ENCODE measurements at places on chromosomes 6 and 20. TPM values are rescaled to one million over a fixed set of nuclear protein-coding genes. Genes with fewer than 3 reads are reported as not detected.

The CLIC5 gene
- 150 TPM for total RNA-seq

The CST9 gene
- not detected for total RNA-seq

The GLO1 gene
- total RNA-seq = 87.5 TPM

The ABRACL gene
- 8.0 TPM for total RNA-seq

The DNAH8 gene
- not detected for total RNA-seq

The MACROD2 gene
- 2.3 TPM for total RNA-seq

The LST1 gene
- total RNA-seq = 11.1 TPM

The SAMD5 gene
- total RNA-seq = 1.9 TPM

The TTK gene
- not detected for total RNA-seq

The LBP gene
- total RNA-seq = 0.42 TPM

The TREML1 gene
- total RNA-seq = not detected

The SLC16A10 gene
- total RNA-seq = 5.0 TPM

The PRRT1 gene
- total RNA-seq = 1.5 TPM

The C20orf204 gene
- 0.53 TPM for total RNA-seq

The TRIM31 gene
- not detected for total RNA-seq

The EFCAB8 gene
- total RNA-seq = not detected

The NFATC2 gene
- total RNA-seq = 8.2 TPM

The RIPPLY2 gene
- not detected for total RNA-seq

The HLA-DPA1 gene
- 49.5 TPM for total RNA-seq

The SLC13A3 gene
- 0.35 TPM for total RNA-seq

The ZNF391 gene
- total RNA-seq = 2.9 TPM

The BANF2 gene
- total RNA-seq = not detected

The GSTA2 gene
- not detected for total RNA-seq

The EBF4 gene
- total RNA-seq = 10.5 TPM

The OR2J3 gene
- total RNA-seq = not detected

The WASF1 gene
- total RNA-seq = 3.6 TPM

The TGM2 gene
- total RNA-seq = 1,731 TPM

The CFB gene
- total RNA-seq = 28.7 TPM

The PLCB4 gene
- total RNA-seq = 22.8 TPM

The SLC22A1 gene
- 0.63 TPM for total RNA-seq

The RAD21L1 gene
- not detected for total RNA-seq

The FOXA2 gene
- total RNA-seq = not detected

The L3MBTL3 gene
- 4.1 TPM for total RNA-seq

The CST5 gene
- not detected for total RNA-seq

The ENPP3 gene
- 0.40 TPM for total RNA-seq

The FARS2 gene
- total RNA-seq = 16.7 TPM

The METTL24 gene
- 4.2 TPM for total RNA-seq

The PXDC1 gene
- 18.9 TPM for total RNA-seq

The TGM3 gene
- total RNA-seq = not detected

The PROKR2 gene
- total RNA-seq = not detected

The EPM2A gene
- 42.3 TPM for total RNA-seq

The SLC17A3 gene
- 0.34 TPM for total RNA-seq

The ARMC12 gene
- total RNA-seq = 0.31 TPM

The WFDC10B gene
- total RNA-seq = not detected

The SLC2A10 gene
- 8.5 TPM for total RNA-seq

The SLC17A2 gene
- not detected for total RNA-seq
